ENCODE measurements at places on chromosomes 16 and 17.

DNA sequence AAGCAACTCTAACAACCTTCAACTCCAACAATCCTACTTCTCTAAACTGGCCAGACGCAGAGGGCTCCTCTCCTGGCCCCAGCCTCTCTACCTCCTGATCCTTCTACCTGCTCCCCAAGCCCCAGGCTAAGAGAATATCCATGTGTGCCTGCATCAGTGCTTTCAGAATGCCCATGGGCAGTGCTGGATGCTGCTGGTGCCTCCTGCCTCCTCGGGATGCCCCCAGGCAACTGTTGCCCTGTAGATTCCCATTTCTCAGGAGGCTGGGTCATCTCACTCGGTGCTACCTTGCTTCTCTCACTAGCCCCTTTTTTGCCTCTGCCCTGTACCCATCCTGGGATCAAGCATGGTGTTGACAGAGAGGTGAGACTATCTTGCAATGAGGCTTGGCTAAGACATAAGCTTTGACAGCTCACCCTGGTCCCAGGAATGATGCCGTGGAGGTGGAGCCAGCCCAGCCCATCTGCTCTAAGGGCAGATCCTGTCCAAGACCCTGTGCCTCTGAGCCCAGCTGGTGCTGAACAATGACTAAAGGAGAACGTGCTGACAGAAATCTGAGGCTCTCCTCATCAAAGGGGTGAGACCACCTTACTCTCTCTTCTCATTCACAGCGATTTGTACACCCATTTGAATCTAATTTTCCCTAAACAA lies 19.4 kb upstream of the SUPT4H1 start:
- no peak for DNase-seq

- no peak for DNase-seq
These were observed 68.9 kb downstream of the SNX11 start for GRCh38 chr17:48176471-48176855.

GRCh38 chr16:89096768-89097391 lies 3.2 kb downstream of the ACSF3 start:
- DNase-seq = no peak

DNA sequence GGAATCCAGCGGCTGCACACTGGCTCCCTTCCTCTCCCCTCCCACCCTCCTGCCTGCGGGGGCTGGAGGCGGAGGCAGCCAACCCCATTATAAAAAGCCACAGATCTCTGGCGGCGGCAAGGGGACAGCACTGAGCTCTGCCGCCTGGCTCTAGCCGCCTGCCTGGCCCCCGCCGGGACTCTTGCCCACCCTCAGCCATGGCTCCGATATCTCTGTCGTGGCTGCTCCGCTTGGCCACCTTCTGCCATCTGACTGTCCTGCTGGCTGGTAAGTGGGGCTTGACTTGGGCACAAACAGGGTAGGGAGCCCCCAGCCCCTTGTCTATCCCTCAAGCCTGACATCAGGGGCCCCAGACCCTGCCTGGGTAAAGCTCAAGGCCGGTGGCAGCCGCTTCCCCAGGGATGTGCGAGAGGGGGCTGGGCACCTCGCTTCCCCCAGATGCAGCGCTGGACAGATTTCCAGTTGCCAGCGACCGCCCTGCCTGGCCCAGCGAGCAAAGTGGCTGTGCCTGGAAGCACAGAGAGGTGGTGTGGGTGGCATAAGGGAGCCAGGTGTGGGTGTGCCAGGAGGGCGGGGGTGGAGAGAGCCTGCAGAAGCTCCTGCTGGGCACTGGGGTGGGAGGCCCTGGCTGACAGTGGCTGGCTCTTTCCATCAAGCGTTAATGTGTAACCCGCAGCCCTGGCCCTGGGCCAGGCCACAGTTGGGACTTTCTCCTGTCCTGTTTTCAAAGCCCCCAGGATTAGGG lies at the start of gene CX3CL1:
TSS of gene CX3CL1 (plus strand) at position 119 of the 745 bp plus-strand sequence. CDS start at position 198, 79 bp downstream.
- peak; percentile 14 for DNase-seq

DNA sequence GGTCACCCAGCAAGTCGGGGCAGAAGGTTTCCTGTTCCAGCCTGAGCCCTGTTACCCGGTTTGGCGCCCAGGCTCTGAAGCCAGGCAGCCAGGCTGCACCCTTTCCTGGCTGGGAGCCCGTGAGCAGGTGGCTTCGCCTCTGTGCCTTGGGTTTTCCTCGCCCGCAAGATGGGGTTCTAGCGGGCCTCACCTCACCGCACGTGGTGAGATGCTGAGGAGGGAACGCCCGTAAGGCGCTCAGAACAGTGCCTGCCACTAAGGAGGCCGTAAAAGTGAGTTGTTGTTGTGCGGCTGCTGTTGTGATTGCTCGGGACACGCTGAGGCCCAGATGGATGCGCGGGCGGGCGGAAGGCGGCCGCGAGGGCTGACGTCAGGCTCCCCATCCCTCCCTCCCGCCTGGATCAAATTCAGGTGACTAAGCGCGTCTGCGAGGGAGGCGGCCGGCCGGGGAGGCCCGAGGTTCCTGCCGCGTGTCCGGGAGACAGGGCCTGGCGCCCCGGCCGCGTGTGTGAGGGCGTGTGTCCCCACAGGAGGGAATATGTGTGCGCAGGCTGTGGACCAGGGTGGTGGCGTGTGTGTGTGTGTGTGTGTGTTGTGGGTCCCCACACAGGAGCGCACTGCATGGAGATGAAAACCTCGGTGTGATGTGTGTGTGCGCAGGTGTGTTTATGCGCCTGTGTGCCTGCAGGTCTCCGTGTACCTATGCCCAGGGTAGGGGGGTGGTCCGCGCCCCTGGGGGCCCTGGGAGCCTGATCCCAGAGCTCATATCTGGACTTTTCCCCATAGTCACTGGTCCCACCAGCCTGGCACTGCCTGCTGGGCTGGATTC lies 4.3 kb downstream of the CAMKK1 start:
- peak; percentile 93 for DNase-seq

Measured in fibroblast of gingiva (primary cell).